ENCODE measurements at places on chromosomes 7 and 10.

- no peak for DNase-seq
These were observed 72.0 kb downstream of the VWA2 start for GRCh38 chr10:114311023-114311422.

- DNase-seq = no peak
These were observed 72.6 kb downstream of the FOXL3 start for GRCh38 chr7:362402-363096.

DNA sequence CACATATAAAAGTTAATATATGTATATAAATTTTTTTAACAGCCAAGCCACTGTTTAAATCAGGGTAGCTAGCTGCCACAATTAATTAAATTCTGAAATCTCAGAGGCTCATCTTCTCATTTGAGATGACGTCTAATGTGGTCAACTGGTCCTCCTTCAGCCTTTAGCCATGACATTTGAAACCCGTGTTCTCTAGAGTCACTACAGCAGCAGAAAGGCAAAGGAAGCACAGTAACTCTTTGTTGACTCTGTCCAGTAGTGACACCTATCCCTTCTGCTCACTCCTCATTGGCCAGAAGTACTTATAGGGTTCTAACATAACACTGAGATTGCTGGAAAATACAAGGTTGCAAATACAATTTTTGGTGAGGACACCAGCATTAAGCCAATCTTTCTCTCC lies 555.5 kb downstream of the ETV1 start:
- DNase-seq = no peak

DNA sequence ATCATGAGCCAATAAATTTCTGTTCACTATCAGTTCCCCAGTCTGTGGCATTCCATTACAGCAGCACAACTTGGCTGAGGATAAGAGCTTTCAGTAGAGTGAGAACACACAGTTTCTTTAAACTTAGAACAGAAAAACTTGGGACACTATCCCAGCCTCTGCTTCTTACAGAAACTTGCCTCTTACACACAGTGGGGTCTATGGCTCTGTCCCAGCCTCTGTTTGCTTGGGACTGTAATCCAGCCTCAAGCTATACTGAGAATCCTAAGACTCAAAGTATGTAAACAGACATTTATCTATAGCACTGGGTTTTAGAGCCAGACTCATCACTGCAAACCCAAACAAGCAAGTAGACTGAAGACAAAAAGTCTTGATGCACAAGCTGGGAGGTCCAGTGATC lies 355.8 kb upstream of the VSTM2A start:
- DNase-seq = no peak

- no peak for DNase-seq
These were observed 30.0 kb downstream of the NET1 start for GRCh38 chr10:5442065-5442989.

- DNase-seq = no peak
These were observed 42.3 kb upstream of the CNTNAP2 start for GRCh38 chr7:146074195-146074765.

DNA sequence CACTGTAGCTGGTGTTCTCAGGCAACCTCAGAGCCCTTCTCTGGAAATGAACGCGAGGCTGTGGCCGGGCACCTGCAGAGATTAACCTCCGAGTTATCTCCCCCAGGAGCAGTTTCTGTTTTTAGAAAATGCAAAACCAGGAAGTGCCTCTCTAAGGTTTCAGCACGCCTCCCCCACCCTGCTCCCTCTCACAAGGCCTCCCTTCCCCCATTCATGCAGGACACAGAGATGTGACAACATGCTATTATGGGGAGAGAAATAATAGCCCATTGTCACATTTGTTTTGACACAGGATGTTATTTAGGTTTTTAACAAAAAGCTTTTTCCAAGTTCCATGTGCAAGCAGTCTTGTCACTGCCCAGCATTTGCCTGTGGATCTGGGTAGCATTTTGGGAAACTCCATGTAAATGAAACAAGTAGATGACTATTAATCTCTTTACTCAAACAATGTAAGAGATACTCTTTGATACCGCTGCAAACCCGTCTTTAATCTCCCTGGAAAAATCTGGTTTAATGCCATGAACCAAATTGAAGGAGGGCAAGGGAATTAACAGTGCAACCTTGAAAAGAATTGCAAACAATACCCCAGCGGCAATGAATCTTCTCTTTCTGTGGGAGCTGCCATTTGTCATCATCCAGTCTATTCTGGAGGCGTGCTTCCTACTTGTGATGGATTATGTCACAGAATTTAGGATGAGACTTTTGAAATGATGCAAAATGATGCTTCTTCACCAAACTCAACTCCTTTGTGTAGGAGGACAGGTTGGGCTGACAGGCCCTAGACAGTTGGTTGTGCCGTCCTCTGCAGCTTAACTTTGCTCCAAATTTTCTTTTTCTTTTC lies 86.5 kb upstream of the NMT2 start:
- peak; percentile 1 for DNase-seq

DNA sequence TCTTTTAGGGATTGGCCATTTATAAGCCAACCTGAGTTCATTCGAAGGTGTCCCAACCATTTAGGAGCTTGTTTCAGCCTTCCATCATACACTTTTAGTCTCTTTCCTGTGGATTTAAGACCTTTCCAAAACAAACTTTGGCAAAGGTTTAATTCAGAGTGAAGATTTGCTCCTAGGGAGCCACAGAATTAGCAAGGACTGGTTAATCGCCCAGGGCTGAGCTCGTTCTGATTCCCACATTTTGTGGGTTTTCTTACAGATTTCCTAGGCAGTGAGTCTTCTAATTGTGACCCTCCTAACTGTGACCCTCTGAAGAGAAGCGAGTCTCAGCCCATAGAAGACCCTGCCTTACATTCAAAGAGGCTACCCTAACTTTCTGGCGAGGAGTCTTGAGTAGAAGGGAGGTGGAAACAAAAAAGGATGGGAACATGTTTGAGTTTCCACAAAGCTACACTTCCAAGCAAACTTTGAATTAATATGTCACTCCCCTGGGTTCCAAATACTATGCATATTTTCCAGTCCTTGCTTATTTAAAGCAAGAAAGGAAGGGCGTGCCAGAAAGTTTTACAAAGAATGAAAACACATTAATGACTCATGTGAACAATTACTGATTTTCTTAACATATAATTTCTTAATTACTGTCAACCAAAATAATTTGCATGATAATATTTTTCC lies 118.3 kb downstream of the ARID5B start:
- no peak for DNase-seq

- no peak for DNase-seq
These were observed 243.1 kb upstream of the HABP2 start for GRCh38 chr10:113309791-113310190.

All from stimulated activated CD8-positive, alpha-beta memory T cell treated with anti-CD3 and anti-CD28 coated beads, Interleukin-7, amount 100 ng/mL, for 1 hour (primary cell).